CD4-positive, alpha-beta memory T cell (primary cell): ENCODE measurements at places on chromosomes 7 and 10. TPM values are rescaled to one million over a fixed set of nuclear protein-coding genes. Genes with fewer than 3 reads are reported as not detected.

The UCMA gene
- not detected for polyA plus RNA-seq

DNA sequence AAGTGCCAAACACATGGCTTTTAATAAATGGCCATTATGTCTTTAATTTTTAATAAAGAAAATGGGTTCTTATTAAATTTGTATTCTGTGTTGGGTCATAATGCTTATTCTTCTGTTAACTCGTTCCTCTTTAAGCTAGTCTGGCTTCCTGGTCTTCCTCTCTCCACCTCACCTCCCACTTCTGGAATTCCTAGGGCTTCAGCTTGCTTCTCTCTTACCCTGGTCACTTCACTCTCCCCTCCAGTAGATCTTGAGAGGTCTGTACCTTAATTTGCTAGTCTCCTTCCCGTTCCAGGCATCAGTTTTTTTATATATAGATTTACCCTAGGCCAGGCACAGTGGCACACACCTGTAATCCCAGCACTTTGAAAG lies 111.2 kb downstream of the RALA start:
- DNase-seq: no peak

GRCh38 chr7:99418260-99418659 lies 9.5 kb downstream of the BUD31 start:
- DNase-seq: no peak

DNA sequence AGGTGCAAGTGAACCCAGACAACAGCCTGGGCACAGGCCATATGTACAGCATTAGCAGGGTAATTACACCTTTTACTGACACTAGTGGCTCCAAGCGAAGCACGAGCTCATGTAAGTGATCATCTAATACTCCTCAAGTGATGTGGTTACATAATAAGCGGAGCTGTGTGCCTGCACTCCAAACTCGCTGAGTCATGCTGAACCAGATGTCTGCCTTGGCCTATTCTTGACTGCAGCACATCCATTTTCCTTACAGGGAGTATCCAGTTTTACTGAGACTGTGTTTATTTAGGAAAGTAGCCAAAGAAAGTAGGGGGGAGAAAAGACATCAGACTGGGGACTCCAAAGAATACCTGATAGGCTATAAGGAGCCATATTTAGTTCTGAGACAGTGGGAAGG lies 90.1 kb downstream of the GRM3 start:
- no peak for DNase-seq

DNA sequence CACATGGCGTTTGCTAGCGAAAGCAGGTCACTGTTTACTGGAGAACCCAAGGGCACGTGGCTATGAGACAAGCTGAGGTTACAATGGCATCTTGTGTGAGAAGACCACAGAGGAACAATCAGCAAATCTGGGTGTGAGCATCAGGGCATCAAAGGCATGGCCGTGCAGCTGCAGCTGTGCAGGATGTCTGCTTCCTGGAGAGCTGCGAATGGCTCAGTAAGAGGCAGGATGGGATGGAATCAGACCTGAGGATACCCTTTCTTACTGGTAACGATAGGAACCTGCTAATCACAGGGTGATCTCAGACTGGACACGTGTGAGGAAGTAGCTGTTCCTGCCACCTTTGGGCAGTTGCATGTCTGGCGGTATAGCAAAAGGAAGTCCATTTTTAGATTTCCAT lies 119.5 kb downstream of the RNF216 start:
- DNase-seq: no peak

GRCh38 chr10:5411941-5412276 lies 448 bp upstream of the NET1 start:
- DNase-seq: no peak

DNA sequence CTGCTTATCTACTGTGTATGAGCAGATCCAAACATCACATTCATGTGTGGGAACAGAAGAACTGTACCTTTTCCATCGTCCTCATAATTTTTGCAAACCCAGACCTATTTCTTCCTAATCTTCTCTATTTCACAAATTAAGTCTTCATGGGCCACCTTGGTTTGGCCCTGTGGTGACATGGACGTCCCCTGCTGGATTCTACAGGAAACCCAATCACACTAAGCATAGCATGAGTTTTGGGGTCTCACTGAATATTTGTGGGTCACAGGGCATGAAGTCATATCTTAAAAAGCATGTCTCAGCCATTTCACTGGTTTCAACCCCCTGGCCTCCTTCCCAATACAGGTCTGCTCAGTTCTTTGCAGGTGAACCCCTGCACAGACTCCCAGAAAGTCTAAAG lies 35.8 kb upstream of the CDCA7L start:
- DNase-seq: no peak

The ZNF365 gene
- polyA plus RNA-seq: 4.2 TPM

The HDAC9 gene
- polyA plus RNA-seq: not detected

The NPC1L1 gene
- not detected for polyA plus RNA-seq

The CCZ1 gene
- 55.4 TPM for polyA plus RNA-seq

DNA sequence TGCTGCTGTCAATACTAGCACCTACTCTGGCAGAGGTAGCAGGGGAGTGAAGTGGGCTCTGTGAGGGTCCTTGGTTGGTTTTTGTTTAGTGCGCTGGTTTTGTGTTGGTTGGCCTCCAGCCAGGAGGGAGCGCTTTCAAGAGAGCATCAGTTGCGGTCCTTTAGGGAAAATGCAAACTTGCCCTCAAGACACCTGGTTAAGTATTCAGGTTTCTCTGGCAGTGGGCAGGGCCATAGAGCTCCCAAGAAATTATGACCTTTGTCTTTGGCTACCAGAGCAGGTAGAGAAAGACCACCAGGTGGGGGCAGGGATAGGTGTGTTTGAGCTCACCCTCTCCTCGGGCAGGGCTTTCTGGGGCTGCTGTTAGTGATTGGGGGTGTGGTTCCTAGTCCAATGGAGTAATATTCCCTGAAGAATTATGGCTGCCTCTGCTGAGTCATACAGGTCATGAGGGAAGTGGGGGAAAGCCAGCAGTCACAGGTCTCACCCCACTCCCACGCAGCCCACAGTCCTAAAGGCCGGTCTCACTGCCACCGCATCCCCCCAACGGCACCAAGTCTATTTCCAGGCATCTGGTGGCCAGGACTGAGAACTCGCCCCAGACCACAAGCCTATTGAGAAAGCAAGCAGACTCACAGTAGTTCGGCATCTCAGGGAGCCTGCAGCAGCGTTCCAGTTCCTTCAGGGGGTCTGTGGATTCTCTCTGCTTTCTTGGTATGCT lies 280.5 kb downstream of the SFMBT2 start:
- DNase-seq: no peak

- no peak for DNase-seq
Observed at GRCh38 chr7:37732888-37733287, 49.3 kb downstream of the GPR141 start.

GRCh38 chr7:122528879-122529481 lies 169.9 kb downstream of the RNF133 start:
- DNase-seq: no peak

The LRRC17 gene
- 0.26 TPM for polyA plus RNA-seq

GRCh38 chr7:98613601-98614425 lies 3.3 kb upstream of the NPTX2 start:
- no peak for DNase-seq

- no peak for DNase-seq
Observed at GRCh38 chr10:60352105-60352504, 37.6 kb downstream of the ANK3 start.

DNA sequence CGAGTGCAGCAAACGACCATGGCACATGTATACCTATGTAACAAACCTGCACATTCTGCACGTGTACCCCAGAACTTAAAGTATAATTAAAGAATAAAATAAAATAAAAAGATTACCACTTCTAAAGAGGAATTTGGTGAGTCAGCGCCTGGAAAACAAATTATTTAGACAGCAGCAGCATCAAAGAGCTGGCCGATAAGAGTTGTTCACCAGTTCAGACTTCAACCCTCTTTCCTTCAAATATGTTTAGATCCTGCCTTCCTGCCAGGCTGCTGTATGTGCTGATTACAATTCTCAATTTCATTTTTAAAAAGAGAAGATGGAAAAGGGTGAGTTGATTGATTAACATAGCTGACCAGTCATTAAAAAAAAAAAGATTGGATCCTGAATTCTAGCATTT lies 672.0 kb upstream of the NRP1 start:
- DNase-seq: no peak

The SYT15B gene
- polyA plus RNA-seq: not detected

The PTPRZ1 gene
- not detected for polyA plus RNA-seq

DNA sequence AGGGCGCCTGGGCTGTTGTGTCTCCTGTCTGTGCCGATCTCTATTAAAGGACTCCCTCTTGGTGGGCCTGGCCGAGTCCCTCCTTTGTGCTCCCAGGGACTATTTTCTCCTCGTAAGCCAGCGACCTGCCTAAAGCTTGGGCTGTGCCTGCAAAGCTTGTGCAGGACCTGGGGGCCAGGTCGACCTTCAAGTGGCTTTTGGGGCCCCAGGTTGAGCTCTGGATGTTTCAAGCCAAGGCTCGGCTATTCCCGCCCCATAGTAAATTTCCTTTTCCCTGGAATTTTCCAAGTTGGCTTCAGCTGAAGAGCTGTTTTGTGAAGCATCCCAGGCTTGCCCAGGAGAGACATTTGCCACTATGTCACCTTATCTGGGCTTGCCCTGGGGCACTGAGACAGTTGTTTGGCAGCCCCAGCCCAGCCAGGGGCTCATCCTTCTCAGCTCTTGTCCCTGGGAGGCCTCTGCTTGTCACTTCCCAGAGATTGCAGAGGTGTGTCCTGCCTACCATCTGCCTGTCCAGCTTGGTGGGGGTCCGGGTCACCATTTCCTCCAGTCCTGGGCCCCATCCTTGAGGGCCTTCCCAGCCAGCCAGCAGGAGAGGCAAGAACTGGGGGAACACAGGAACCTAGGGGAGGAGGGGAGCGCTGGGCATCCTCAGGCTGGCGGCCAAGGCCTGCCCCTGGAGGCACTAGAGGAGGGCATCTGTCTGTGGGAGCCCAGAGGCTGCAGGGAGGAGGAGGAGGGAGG lies 20.2 kb downstream of the ZMIZ2 start:
- no peak for DNase-seq

The DNAH11 gene
- polyA plus RNA-seq: not detected

DNA sequence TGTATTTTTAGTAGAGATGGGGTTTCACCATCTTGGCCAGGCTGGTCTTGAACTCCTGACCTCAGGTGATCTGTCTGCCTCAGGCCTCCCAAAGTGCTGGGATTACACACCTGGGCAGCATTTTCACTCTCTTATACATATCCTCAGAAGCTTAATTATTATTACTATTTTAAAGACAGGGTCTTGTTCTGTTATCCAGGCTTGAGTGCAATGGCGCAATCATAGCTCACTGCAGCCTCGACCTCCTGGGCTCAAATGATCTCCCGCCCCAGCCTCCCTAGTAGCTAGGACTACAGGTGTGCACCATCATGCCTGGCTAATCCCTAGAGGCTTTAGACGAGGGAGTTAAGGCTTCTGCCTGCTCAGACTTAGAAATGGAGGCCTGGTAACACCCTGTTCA lies 26.3 kb downstream of the UNC5B start:
- no peak for DNase-seq

DNA sequence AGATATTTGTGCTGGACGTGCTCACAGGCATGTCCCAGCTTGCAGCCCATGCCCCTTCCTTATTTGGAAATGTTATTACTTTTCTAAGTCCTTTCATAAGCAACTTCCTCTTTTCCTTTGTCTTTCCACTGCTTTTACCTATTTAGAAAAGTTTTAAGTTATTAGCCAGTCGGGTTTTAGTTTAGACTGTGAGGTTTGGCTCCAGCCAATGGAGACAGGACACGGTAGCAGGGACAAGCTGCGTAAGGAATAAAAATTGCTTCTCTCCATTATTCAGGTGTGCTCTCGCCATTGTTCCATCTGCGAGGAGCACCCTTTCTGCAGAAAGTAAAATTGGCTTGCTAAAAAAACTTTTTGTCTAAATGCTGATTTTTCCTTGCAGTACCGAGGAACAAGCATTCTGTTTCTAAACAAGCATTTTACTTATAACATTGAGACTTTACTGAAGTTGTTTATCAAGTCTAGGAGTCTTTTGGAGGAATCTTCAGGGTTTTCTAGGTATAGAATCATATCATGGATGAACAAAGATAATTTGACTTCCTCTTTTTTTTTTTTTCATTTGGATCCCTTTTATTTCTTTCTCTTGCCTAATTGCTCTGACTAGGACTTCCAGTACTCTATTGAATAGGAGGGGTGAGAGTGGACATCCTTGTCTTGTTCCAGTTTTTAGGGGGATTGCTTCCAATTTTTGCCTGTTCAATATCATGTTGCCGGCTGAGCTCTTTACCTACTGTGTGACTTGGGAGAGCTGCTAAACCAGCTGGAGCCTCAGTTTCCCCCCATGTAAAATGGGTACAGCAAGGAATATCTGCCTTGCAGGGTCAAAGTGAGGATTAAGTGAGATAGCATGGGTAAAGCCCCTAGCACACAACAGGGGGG lies 63.8 kb downstream of the ALOX5 start:
- no peak for DNase-seq

DNA sequence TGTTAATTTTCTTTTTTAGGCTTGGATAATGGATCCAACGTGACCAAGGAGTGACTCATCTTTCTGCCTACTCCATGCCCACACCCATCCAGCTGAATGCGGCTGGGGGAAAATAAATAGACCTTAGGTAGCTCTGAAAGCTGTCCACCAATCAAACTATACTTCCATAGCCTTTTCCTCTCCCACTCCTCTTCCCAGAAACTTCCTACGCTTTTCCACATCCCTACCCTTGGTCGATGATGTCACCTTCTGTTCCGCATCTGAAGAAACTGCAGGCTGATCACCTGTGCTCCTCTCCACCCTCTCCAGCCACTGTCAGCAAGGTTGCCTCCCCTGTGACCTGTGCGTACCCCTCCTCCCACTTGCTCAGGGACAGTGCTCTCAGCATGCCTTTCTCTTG lies 359.8 kb upstream of the KLF6 start:
- DNase-seq: no peak

- DNase-seq: no peak
Observed at GRCh38 chr7:146554556-146554955, 438.0 kb downstream of the CNTNAP2 start.

The OPALIN gene
- not detected for polyA plus RNA-seq

The PNLIPRP3 gene
- not detected for polyA plus RNA-seq
